ENCODE measurements at places on chromosomes 1 and 21. TPM values are rescaled to one million over a fixed set of nuclear protein-coding genes. Genes with fewer than 3 reads are reported as not detected.

HRNR gene
- not detected for total RNA-seq

LCE1F gene
- total RNA-seq, result not detected

ELF3 gene
- total RNA-seq, result 0.13 TPM

LCE7A gene
- not detected for total RNA-seq

C1orf56 gene
- total RNA-seq, result 0.63 TPM

IGSF3 gene
- 0.49 TPM for total RNA-seq

RGS1 gene
- not detected for total RNA-seq

TRABD2B gene
- total RNA-seq, result not detected

FTCD gene
- total RNA-seq, result not detected

C1orf141 gene
- not detected for total RNA-seq

OXCT2 gene
- 4.5 TPM for total RNA-seq

SERTAD4 gene
- total RNA-seq, result 1.8 TPM

POU3F1 gene
- total RNA-seq, result not detected

TCEA3 gene
- 1.8 TPM for total RNA-seq

SHE gene
- total RNA-seq, result 71.6 TPM

TMCC2 gene
- total RNA-seq, result 4.3 TPM

OR2T35 gene
- total RNA-seq, result not detected

S100A3 gene
- total RNA-seq, result 0.50 TPM

CELA3B gene
- not detected for total RNA-seq

LENEP gene
- not detected for total RNA-seq

CD101 gene
- 0.44 TPM for total RNA-seq

BRDT gene
- total RNA-seq, result not detected

FNDC5 gene
- total RNA-seq, result 0.81 TPM

NTMT2 gene
- total RNA-seq, result not detected

OLFM3 gene
- not detected for total RNA-seq

NOS1AP gene
- 0.16 TPM for total RNA-seq

PROK1 gene
- not detected for total RNA-seq

ERRFI1 gene
- 8.3 TPM for total RNA-seq

PER3 gene
- 1.9 TPM for total RNA-seq

MR1 gene
- 3.2 TPM for total RNA-seq

CASZ1 gene
- total RNA-seq, result 4.0 TPM

ALX3 gene
- not detected for total RNA-seq

OLIG1 gene
- total RNA-seq, result not detected

TIE1 gene
- 1,208 TPM for total RNA-seq

HMCN1 gene
- total RNA-seq, result 1.6 TPM

TCP10L gene
- 0.57 TPM for total RNA-seq

TMEM61 gene
- not detected for total RNA-seq

PLA2G2C gene
- not detected for total RNA-seq

MMEL1 gene
- total RNA-seq, result 1.6 TPM

CLCA2 gene
- not detected for total RNA-seq

GBP4 gene
- total RNA-seq, result 24.8 TPM

RAB25 gene
- not detected for total RNA-seq

CAPN8 gene
- total RNA-seq, result not detected

ZMPSTE24 gene
- 64.7 TPM for total RNA-seq

DMRTA2 gene
- total RNA-seq, result not detected

MIXL1 gene
- total RNA-seq, result 0.06 TPM

KLF17 gene
- not detected for total RNA-seq

P3H1 gene
- total RNA-seq, result 129 TPM

PLXNA2 gene
- total RNA-seq, result 43.1 TPM

CHI3L2 gene
- total RNA-seq, result not detected

CFAP45 gene
- 0.13 TPM for total RNA-seq

C1orf226 gene
- 0.32 TPM for total RNA-seq

Data from bladder microvascular endothelial cell (primary cell).